ENCODE measurements at places on chromosomes 2 and 18. TPM values are rescaled to one million over a fixed set of nuclear protein-coding genes. Genes with fewer than 3 reads are reported as not detected.
A peak's percentile ranks its signal among the peaks of the same experiment; 100 is the strongest.

REEP1 gene
- 4.1 TPM for total RNA-seq

UGT1A7 gene
- total RNA-seq, result not detected

DNA sequence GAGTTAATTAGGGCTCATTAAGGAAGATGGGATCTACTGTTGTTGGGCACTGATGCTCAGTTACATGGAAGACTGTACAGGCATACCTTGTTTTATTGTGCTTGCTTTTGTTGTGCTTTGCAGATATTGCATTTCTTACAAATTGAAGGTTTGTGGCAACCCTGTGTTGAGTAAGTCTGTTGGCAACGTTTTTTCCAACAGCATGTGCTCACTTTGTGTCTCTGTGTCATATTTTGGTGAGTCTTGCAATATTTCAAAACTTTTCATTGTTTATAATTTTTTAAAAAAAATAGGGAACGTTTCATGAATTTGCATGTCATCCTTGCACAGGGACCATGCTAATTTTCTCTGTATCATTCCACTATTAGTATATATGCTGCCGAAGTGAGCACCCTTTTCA, 15.6 kb downstream of the PHLPP1 start:
- DNase-seq, result no peak

GRCh38 chr2:204650611-204651010, 105.3 kb downstream of the PARD3B start:
- no peak for DNase-seq

DNA sequence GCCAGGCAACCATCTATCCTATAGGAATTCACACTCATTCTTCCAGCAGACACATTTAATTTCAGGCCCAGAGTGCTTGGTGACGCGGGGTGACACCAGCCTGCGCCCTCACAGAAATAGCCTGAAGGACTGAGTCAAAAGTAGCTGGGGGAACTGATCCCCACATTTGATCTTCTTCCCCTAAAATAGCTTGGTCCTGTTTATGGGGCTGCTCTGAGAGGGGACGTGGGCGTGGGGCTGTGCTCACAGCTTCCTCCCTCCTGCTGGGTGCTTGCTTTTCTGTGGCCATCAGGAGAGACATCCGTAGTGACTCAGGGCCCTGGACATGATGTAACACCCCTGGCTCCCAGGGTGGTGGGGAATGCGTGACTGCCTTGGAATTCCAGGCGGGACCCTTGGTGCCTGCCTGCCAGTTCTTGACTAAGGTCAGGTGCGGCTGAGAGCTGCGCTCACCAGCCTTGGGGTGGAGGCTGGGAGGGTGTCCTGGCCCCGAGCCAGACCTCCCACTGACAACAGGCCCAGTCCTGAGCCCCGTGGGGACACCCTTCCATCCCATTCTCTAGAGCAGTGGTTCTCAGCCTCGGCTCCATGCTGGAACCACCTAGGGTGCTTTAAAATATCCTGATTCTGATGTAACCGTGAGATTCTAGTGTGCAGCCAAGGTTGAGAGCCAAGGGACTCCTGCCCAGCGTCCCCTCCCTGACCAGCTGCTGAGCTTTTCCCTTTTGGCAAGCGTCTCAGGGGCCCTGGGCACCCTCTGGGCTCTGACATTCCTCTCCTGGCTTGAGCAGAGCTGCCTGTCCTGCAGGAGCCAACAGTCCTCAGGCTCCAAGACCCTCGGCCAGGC, 47.4 kb upstream of the SMAD7 start:
- DNase-seq, result peak; percentile 99

All from Daoy (cell line).